ENCODE measurements at places on chromosomes 12 and 14.
A peak's percentile ranks its signal among the peaks of the same experiment; 100 is the strongest.

DNA sequence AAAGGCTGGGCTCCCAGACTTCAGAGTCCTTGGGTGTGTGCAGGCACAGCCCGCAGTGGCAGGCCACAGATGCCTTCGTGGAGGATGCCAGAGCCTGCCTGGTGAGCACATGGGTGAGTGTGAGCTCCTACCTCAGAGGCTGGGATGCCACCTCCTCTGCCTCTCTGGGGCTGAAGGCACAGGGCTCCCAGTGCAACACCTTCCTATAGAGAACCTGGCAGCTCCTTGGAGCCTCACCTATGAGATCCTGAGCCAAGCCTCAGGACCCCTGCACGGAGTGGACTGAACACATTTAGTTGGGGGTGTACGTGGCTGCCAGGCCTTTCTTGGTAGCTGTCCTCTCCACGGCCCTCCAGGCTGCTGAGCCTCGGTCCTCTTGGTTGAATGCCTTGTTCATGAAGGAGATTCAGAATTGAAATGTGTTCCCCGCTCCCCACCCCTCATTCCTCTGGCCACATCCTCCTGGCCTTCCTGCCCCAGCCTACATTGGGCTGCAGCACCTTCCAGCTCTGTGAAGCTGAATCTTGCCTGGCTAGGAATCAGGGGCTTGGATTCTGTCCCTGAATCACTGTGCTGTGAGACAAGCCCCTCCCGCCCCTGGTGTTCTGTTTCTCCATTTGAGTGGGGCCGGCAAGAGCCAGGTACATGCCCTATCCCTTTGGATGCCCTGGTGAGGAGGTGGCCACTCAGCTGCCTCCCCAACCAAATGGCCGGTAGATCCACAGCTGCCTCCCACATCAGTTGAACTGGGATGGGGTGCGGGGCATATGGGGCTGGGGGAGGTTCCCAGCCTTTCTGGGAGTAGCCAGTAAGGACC, 38.7 kb upstream of the TRAF3 start:
- no peak for DNase-seq

DNA sequence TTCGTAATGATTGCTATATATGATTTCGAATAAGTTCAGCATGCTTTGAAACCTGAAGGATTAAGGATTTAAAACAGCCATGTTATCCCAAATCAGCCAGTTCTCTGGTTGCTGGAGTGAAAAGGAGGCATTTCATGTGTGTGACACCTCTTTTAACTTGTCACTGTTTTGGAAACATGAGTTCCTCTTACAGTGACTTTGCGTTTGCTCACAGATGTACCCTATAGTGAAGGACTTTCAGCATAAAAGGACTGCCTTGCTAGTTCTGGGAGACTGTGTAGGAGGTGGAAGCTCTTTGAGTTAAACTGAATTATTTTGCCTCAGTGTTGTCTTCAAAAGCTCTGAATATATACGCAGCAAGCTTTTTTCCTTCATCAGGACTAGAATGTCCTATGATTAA, 7.6 kb downstream of the RNASE11 start:
- DNase-seq, result no peak

- DNase-seq, result no peak
Measured at GRCh38 chr12:44117337-44117736, 281.5 kb downstream of the TMEM117 start.

DNA sequence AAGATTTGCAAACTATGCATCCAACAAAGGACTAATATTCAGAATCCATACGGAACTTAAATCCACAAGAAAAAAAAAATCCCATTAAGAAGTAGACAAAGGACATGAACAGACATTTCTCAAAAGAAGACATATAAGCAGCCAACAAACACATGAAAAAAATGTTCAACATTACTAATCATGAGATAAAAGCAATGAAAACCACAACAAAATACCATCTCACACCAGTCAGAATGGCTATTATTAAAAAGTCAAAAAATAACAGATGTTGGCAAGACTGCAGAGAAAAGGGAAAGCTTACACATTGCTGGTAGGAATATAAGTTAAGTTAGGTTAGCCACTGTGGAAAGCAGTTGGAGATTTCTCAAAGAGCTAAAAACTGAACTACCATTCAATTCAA, 16.2 kb downstream of the CDK17 start:
- no peak for DNase-seq

- DNase-seq, result peak; percentile 32
Measured at GRCh38 chr12:121668750-121669520, 519 bp downstream of the MORN3 start.

DNA sequence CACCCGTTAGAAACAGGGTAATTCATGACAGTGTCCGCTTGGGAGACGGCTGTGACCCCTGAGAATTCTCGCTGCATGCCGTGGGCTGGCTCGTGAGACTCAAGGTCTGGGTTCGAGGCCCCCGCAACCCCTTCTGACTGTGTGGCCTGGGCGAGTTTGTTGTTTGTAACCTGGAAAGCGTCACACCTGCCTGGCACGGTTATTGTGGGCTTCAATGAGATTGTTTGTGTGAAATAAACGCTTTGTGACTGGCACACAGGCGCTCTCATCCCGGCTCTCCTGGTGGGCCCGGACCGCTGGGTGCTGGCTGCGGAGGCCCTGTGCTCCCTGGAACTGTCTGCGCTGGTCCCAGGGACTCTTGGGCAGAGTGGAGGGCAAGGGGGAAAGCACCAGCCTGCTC, 33.9 kb downstream of the MEG3 start:
- no peak for DNase-seq

DNA sequence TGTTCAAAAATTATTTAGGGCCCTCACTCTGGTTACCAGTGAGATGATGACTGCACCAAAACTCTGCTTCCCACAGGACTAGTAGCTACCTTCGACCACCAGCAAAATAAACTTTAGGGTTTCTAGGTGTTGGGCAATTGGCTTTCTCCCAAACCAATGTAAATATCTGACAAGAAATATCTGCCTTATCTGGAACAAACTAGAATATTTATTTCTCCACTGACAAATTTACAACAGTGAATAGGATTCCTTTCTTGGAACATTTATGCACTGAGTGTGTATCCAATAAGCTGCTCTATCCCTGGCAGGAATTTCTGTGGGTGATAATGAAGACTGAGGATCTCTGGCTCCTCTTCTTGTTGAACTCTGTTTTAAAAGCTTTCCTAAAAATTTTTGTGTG, 148.6 kb downstream of the SLC6A15 start:
- DNase-seq, result no peak

- no peak for DNase-seq
Measured at GRCh38 chr12:103727638-103728037, 113.4 kb downstream of the NT5DC3 start.

- DNase-seq, result no peak
Measured at GRCh38 chr12:123109319-123109772, 41.5 kb downstream of the PITPNM2 start.

- DNase-seq, result peak; percentile 62
Measured at GRCh38 chr14:21852061-21852664, 178.5 kb upstream of the OR4E1 start.

DNA sequence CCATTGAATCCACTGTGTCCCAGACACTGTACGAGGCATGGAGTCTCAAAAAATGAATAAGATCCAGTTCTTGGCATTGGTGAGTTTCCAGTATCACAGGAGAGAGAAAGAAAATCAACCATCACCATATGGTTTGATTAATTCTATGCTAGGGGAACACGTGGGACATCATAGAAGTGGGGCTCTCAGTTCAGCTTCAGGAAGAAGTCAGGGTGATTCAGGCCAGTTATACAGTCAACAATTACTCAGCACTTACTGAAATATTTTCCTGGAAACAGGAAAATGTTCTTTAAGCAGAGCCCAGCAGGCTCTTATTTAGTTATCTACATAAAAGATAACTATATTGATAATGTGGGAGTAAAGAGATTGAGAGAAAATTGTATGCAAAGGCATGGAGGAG, 407.2 kb downstream of the NOVA1 start:
- DNase-seq, result no peak

- DNase-seq, result no peak
Measured at GRCh38 chr14:32047791-32048190, 29.3 kb upstream of the ARHGAP5 start.

- DNase-seq, result no peak
Measured at GRCh38 chr12:95321516-95322246, 104.1 kb downstream of the VEZT start.

- DNase-seq, result no peak
Measured at GRCh38 chr14:32622742-32623141, 293.6 kb downstream of the AKAP6 start.

GRCh38 chr12:92722897-92723296, 20.1 kb downstream of the PLEKHG7 start:
- DNase-seq, result no peak

- no peak for DNase-seq
Measured at GRCh38 chr14:100306998-100307765, 938 bp upstream of the SLC25A29 start.

DNA sequence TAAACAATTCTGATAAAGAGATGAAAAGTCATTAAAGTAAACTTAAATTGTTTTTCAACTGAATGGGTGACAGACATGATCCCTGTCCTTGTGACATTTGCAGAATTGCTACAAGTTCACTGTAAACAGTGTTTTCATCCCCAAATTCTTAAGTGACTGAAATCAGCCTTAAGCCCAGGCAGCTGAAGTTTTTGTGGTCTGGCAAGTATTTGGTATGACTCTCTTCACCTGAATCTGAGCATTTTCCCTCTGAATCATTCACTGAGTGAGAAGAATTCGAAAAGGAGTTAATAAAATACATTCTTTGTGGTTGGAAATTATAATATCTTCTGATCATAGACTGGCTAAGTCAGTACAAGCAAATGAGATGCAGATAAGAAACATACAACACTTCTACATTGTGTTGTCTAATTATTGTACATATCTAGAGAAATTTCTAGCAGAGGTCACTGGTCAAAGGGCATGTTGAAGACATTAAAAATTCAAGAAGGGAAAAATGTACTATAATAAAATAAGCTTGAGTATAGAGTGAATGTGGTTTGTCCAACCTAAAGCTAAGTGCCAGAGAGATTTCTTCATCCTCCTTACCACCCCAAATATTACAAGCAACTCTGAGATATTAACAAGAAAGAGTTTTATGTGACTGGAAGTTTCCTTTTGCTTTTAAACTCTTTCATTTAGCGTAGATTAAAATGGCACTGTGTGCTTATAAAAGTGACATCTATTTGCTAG, 177.8 kb upstream of the DIO2 start:
- no peak for DNase-seq

DNA sequence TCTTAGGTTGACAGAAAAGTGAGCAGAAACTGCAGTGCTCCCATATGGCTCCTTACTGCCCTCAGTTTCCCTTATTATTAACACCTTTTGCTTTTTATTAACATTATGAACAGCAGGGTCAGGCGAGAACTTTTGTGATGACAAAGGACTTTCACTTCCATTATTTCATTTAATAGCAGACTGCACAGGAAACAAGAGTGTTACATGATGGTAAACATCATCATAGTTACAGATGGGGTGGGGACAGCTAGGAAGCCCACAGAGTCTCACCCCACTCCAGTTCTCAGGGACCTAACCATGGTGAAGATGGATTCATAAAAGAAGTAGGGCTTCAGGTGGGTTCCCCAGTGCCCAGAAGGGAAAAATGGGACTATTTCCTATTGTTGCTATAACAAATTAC, 110.1 kb upstream of the PELI2 start:
- no peak for DNase-seq

DNA sequence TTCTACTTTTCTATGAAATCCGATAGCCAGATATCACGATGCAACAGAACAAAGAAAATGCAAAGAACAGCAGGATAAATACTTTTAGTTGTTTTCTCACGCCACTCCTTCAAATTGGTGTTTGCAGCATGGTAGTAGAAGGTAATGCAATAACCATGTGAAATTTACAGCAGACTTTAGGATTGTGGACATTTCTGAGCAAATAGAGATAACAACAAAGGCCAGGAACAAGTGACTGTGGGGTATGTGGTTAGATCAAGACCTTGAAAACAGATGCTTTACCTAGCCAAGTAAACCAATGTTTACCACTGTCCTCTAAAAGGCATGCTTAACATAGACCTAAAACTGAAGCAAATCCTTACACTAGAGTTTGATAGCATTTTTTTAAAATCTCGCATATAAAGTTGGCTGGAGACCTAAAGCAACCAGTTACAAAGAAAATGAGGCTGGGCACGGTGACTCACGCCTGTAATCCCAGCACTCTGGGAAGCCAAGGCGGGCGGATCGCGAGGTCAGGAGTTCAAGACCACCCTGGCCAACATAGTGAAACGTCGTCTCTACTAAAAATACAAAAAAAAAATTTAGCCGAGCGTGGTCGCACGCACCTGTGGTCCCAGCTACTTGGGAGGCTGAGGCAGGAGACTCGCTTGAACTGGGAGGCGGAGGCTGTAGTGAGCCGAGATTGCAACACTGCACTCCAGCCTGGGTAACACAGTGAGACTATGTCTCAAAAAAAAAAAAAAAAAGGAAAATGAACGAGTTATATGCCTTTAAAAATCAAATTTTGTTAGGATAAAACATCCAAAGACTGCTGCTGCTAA, 123.2 kb upstream of the FOXN3 start:
- DNase-seq, result no peak

GRCh38 chr14:105075379-105076295, 10.4 kb upstream of the GPR132 start:
- no peak for DNase-seq

DNA sequence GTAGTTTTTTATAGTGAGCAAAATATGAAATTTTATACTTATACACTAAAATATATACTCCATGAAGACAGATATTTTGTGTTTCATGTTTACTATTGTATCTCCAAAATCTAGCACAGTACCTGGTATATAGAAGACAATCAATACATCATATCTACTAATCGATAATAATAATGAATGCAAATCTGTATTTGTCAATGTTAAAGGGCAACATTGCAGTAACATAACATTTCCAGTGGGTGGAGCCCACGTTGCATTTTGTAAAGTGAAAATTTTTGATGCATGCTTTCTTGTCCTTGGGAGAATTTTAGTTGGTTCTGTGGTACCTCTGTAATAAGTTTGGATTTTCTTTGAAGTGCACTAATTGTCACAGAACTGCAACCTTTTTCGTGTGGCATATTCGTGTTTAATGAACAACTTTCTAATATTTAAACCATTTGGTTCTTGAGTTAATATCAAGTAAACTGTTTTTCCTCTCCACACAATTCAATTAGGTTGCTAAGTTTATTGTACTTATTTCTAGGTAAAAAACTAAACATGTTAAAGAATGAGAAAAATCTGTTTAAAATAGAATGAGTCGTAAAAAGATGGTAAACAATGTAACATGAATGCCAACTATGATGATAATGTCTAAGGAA, 47.4 kb downstream of the AVPR1A start:
- DNase-seq, result no peak

- DNase-seq, result no peak
Measured at GRCh38 chr14:59328454-59328853, 136.7 kb downstream of the GPR135 start.

DNA sequence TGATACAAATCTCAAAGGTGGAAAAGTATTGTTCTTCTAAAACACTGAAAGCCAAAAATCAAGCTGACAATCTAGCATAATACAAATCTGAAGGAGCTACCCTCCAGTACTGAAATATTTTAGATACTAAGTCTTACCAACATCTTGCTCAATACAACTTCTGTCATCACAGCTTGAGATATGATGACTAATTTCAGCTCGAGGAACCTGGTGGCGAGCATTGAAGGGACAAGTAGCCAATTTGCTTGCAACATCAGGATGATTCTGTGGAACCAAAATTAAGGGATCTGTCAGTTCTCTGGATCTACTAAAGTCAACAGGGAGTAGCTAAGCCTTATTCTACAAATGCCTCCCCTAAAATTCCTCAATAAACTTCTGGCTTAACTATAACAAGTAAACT, 10.4 kb downstream of the GTSF1 start:
- DNase-seq, result no peak

GRCh38 chr14:71400871-71401321, 493.6 kb downstream of the PCNX1 start:
- DNase-seq, result no peak

All from activated CD4-positive, alpha-beta T cell treated with anti-CD3 and anti-CD28 coated beads for 24 hours (primary cell).